ENCODE measurements at places on chromosomes 6 and 20. TPM values are rescaled to one million over a fixed set of nuclear protein-coding genes. Genes with fewer than 3 reads are reported as not detected.
A peak's percentile ranks its signal among the peaks of the same experiment; 100 is the strongest.

GRCh38 chr6:46983007-46983411 lies 59.1 kb downstream of the ADGRF1 start:
- no peaks in the 10 kb centered on the region for H3K27me3 ChIP-seq
- no peak overlapping the region for H3K27ac ChIP-seq
- H3K36me3 ChIP-seq = no peaks in the 10 kb centered on the region
- no peaks in the 10 kb centered on the region for H3K4me1 ChIP-seq

DNA sequence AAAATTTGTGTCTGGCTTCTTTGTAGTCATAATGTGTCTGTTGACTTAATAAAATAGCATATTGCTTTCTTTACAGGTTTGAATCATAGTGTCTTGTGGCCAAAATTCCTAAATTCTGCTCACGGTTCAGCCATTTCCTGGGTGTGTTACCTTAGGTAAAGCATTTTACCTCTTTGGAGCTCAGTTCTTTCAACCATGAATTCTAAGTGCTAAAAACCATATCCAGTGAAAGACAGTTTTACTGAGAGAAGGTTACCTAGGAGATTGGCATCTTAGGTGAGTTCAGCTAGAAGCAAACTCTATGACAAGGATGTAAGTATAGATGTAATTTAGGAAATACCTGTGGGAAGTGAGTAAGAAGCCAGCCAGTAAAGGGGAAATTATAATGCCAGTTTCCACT lies 20.7 kb downstream of the CRYBG1 start:
- no peaks in the 10 kb centered on the region for H3K4me1 ChIP-seq
- DNase-seq = no peak
- peaks cover 13% of the 10 kb centered on the region for H3K27me3 ChIP-seq
- H3K4me3 ChIP-seq = no peak overlapping the region
- H3K27ac ChIP-seq = no peak overlapping the region
- no peaks in the 10 kb centered on the region for H3K36me3 ChIP-seq

- no peak overlapping the region for H3K27ac ChIP-seq
- no peaks in the 10 kb centered on the region for H3K36me3 ChIP-seq
- H3K4me3 ChIP-seq = no peak overlapping the region
- DNase-seq = no peak
These were observed 2.8 kb upstream of the PARD6B start for GRCh38 chr20:50728486-50728980.

- H3K27ac ChIP-seq = peak overlapping the region; percentile 22
- H3K27me3 ChIP-seq = peaks cover 73% of the 10 kb centered on the region
- H3K4me1 ChIP-seq = no peaks in the 10 kb centered on the region
- H3K36me3 ChIP-seq = peaks cover 3% of the 10 kb centered on the region
These were observed 2.9 kb downstream of the TFAP2A start for GRCh38 chr6:10411971-10412460.

HS3ST5 gene
- polyA plus RNA-seq = not detected

Data from IMR-90 (cell line).